SK-MEL-5 (cell line): ENCODE measurements at places on chromosomes 2 and 18. TPM values are rescaled to one million over a fixed set of nuclear protein-coding genes. Genes with fewer than 3 reads are reported as not detected.

AKAIN1 gene
- not detected in 2 replicates for total RNA-seq

MARCO gene
- not detected in 2 replicates for total RNA-seq

TPO gene
- not detected in 2 replicates for total RNA-seq

B3GNT7 gene
- total RNA-seq: 20.2 and 21.5 TPM in 2 replicates

CLEC4F gene
- not detected in 2 replicates for total RNA-seq

MYL12A gene
- 528 and 560 TPM in 2 replicates for total RNA-seq

ATP6V1B1 gene
- total RNA-seq: 2.5 TPM in 1 of 2 replicates, not detected in the other

- DNase-seq: no peak
Measured at GRCh38 chr2:198973785-198974184, 484.0 kb downstream of the SATB2 start.

GRCh38 chr2:170610615-170611014, 104.5 kb upstream of the SP5 start:
- DNase-seq: no peak

DNA sequence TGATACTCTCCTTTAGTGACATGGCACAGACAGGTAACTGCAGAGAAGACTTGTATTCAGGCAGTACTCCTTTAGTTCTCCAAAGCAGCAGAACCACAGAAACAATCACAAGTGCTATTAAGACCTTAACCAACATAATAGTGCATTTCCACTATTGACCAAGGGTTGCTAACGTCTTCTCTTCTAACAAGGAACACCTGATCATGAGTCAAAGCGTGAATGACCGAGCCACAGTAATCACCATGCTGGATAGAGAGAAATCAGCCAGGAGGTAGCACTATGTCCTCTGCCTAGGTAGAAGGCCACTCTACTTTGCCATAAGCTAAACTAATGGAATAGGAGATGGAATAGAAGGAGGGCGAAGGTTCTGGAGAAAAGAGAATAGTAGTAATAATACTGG, 161.0 kb downstream of the ANKRD44 start:
- no peak for DNase-seq

DNA sequence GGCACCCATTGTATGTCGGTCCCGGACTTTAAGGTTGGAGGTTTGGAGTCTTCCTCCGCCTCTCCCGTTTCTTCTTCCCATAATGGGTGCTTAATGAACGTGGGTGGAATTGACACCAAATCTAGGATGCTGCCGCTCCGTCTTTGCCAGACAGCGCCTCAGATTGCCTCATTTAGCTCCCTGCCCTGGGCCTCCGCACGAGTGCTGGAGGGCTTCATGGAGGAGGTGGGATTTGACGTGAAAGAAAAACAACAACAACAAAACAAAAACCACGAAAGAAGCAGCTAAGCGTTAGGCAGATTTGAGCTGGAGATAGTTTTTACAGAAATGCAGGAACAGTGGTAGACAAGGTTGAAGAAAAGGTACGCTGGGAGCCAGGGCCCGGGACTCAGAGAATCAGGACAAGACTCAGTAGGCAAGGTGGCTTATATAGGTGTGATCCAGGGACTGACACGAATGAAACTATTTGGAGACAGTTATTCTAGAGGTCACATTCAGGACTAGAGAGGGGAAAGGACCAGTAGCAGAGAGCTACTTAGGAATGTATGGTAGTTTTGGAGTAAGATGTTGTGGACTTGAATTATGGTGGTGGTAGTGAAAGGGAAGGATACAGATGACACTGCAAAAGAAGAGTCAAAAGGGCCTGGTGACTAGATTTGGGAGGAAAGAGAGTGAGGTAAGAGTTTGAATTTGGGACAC, 605 bp downstream of the ZNF2 start:
- DNase-seq: no peak

DNA sequence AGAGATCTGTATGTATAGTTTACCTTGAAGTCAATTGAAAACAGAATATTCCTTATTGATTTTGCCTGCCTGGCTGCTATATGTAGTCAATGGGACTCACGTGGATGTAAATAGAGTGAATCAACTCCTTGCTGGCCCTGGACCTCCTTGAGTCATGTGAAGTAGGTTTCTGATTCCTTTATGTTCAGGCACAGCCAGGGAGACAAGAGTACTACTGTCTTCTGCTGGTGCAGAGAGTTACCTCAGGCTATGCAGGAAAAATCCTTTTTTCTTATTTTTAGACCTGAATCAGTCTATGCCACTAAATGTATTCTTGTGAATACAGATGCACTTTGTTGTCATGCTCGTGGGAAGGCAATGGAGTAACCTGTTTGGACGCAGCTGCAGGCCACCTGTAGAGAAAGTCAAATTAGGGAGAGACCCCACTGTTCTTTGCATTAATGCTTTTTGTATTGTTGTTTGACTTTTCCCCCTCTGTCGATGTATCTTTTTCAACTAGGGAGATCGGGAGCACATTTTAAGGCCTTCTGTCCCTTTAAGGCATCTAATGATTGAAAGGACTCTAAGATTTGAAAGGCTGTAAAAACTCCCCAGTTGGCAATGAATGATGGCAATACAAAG, 473.9 kb downstream of the ARHGAP15 start:
- peak; percentile 98 for DNase-seq

DNA sequence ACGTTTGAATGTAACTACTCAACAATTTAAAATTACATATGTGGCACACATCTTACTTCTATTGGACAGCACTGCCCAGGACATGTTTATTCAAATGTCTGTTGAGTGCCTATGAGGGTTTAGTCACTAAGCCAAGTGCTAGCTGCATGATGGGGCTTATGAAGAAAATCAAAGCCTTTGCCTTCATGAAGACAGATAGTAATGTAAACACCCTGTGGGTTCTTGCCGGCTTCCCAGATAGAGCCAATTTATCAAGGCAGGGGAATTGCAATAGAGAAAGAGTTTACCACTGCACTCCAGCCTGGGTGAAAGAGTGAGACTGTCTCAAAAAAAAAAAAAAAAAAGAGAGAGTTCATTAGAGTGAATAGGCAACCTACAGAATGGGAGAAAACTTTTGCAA, 43.7 kb upstream of the NEB start:
- no peak for DNase-seq

DNA sequence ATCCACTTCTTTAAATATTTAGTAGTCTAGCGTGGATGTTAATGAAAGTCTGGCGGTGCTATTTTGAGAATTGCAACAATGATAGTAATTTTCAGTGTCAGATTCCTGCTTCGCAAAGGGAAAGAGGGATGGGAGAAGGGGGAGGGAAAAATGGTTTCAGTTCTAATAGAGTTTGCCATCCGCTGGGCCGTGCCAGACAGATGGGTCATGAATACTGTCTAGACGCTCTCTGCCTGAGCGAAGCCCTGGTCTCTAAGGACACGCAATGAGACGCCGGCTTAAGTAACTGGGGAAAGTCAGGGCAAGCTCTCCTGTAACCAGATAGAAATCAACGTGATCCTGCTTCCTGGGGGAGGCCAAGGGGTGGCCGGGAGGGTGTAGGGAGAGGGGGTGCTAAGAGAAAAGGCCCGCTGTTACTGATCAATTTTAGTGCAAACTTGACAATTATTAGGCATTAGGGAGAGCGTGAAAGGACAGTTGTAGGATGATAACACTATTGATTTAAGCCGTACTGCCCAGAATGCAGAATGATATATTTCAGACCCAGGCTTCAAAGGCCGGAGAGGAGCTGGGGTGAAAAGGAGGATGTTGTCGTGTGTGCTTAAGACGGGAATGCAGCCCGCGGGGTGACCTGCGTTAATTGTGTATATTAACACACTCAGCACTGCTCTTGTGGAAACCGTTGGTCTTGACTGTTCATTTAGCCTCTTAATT, 229.2 kb downstream of the LDLRAD4 start:
- DNase-seq: no peak

- DNase-seq: no peak
Measured at GRCh38 chr2:230254152-230254881, 28.8 kb downstream of the SP140 start.

DNA sequence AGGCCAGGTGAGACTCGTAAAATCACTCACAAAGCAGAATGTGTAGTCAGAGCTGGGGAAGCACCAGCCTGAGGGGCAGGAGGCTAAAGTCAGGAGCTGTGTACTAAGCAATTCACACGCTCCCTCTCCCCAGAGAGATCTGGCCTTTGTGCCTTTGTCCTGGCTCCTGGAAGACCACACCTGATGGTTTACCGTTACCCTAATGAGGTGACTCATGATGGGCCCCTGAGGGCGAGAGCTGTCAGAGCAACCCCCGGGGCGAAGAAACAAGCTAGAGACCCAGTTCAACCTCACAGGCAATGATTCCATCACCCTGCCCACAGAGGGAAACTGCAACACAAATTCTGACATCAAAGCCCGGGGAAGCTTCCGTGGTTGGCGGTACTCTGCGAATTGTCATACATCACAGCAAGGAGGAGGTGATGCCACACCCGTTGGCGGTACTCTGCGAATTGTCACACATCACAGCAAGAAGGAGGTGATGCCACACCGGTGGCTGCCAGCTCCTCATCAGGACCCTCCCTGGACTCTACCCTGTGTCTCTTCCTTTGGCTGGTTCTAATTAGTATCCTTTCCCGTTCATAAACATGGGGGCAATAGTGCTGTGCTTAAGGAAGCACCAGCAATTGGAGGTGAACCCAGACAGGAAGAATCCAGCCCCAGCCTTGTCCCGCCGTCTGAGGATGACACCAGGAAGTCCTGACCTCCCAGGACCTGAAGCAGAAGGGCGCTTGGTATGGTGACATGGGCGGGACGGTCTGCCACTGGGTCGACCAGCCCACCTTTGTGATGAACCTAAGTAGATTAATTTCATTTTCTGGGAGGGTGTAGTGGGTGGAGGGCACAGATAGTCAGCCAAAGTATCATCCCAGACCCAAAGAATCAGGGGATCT, 30.5 kb downstream of the B3GNT7 start:
- no peak for DNase-seq

- DNase-seq: no peak
Measured at GRCh38 chr2:138275292-138275690, 226.3 kb upstream of the SPOPL start.

DNA sequence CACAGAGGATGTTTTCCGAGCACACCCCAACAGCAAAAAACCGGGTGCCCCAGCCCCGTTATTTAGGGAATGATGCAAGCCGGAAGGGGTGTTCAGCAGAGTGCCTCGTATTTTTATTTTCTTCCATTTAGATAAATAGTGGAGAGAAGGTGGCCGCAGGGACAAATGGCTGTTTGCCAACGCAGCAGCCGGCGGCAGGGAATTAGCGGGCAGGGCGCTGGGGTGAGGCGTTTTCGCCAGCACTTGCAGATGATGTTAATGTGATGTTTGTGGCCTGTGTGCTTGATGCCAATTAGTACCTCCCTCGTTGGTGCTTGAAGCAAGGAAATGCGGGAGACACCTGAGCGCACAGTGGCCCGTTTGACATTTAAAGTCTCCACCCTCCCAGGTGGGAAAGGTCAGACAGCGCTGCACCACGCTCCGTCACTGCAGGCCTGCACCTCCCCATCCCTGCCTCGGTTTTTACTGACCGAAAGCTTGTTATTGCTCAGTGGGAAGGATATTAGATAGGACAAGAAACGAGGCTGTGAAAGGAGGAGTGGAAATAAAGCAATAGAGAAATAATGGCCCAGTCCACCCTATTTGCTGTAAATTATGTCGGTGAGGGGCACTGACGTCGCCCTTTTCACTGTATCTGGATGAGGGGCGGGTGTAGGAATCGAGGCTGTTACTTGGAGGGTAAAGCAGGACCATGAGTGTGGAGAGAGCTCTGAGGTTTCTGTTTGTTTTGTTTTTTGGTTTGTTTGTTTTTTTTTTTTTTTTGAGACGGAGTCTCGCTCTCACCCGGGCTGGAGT, 39.1 kb downstream of the NFATC1 start:
- no peak for DNase-seq

GRCh38 chr2:202290970-202291369, 25.4 kb downstream of the NOP58 start:
- no peak for DNase-seq

GRCh38 chr2:196241175-196241574, 69.8 kb upstream of the STK17B start:
- DNase-seq: no peak

DNA sequence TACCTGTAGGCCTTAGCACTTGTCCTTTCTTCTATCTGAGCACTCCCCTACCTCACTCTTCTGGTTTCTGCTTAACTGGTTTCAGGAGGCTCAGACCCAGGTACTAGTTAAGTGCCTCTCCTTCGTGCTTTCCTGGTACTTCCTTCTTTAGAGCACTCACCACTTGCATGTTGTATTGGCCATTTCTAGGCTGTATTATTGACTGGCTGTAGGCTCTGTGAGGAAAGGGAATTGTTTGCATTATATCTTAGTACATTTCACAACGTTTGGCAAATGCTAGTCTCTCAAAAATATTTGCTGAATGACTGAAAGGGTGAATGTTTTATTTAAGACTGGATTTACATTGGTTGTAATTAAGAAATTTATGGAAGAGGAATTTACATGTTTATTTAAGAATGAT, 36.0 kb upstream of the SCN1A start:
- no peak for DNase-seq

DNA sequence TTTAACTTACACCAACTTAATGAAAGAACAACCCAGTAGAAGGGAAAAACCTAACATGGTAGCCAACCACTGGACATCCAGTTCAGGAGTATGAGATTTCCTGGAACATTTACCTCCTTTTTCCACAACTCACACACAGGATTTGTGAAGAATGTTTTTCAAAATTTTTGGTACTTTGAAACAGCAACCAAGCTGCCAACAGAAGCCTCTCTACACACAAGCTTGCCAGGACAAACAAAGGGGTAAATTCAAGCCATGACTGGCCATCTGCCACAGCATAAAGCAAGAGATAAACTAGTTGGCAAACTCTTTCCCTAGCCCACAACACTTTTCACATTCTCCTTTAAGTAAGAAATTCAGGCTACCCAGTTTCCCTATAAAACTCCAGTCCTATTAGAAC, 21.4 kb downstream of the MGAT4A start:
- peak; percentile 31 for DNase-seq
